ENCODE measurements at places on chromosomes 5 and 9.

- H3K27me3 ChIP-seq = no peaks in the 10 kb centered on the region
- H3K27ac ChIP-seq = no peak overlapping the region
- no peak for DNase-seq
- H3K36me3 ChIP-seq = no peaks in the 10 kb centered on the region
Measured at GRCh38 chr9:90445391-90445790, 197.2 kb downstream of the DIRAS2 start.

- no peak for DNase-seq
- H3K27ac ChIP-seq = no peak overlapping the region
- H3K36me3 ChIP-seq = no peaks in the 10 kb centered on the region
- H3K4me3 ChIP-seq = no peak overlapping the region
- peaks cover 14% of the 10 kb centered on the region for H3K4me1 ChIP-seq
Measured at GRCh38 chr5:32020271-32020670, 153.8 kb downstream of the GOLPH3 start.

GRCh38 chr5:148844433-148845280 lies 18.2 kb downstream of the ADRB2 start:
- H3K4me1 ChIP-seq = no peaks in the 10 kb centered on the region
- no peak overlapping the region for H3K27ac ChIP-seq

DNA sequence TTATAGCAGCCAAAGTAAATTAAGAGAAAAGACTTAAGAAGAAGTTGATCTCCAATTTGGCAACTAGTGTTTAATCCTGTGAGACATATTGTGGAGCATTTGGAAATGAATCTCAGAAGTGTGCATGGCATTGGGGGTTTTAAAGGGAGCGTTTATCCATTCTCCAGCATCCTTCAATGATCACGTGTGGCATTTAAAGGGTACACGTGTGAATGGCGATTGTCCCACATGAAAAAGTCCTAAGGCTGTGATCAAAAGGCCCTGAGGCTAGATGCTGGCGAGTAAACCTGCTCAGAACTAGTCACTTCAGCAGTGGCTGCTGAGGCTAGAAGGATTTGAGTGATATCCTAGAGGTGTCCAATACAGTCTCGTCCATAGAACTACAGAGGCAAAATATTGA lies 315.6 kb upstream of the CDH9 start:
- no peaks in the 10 kb centered on the region for H3K4me1 ChIP-seq
- no peaks in the 10 kb centered on the region for H3K36me3 ChIP-seq
- no peak for DNase-seq
- no peak overlapping the region for H3K27ac ChIP-seq
- no peak overlapping the region for H3K4me3 ChIP-seq

GRCh38 chr9:32502464-32502863 lies 23.5 kb downstream of the RIGI start:
- no peaks in the 10 kb centered on the region for H3K27me3 ChIP-seq
- H3K4me1 ChIP-seq = no peaks in the 10 kb centered on the region
- peaks cover 3% of the 10 kb centered on the region for H3K36me3 ChIP-seq
- DNase-seq = no peak

DNA sequence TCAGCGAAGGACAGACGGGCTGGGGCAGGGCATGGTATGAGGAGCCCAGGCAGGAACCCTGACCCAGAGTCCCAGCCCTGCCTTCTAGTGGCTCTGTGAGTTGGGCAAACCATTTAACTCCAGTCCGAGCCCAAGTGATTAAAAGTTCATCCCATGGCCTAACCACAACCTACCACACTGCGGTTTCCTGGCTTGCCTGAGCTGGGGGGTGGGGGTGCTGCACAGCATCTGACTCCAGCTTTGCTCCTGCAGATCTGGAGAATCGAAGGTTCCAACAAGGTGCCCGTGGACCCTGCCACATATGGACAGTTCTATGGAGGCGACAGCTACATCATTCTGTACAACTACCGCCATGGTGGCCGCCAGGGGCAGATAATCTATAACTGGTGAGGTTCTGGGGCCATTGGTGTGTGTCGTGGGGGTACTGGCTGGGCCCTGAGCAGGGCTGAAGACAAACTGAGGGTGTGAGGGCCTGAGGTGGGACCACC lies 49.0 kb downstream of the STOM start:
- peaks cover 59% of the 10 kb centered on the region for H3K36me3 ChIP-seq
- H3K27me3 ChIP-seq = no peaks in the 10 kb centered on the region
- peak overlapping the region; percentile 83 for H3K27ac ChIP-seq
- H3K4me1 ChIP-seq = peaks cover 70% of the 10 kb centered on the region
- H3K4me3 ChIP-seq = no peak overlapping the region

GRCh38 chr5:126031989-126032716 lies 391.1 kb upstream of the GRAMD2B start:
- no peak overlapping the region for H3K4me3 ChIP-seq
- no peaks in the 10 kb centered on the region for H3K27me3 ChIP-seq
- DNase-seq = peak; percentile 34
- no peaks in the 10 kb centered on the region for H3K4me1 ChIP-seq

GRCh38 chr9:124122813-124123462 lies 111.4 kb downstream of the LHX2 start:
- no peaks in the 10 kb centered on the region for H3K4me1 ChIP-seq
- no peaks in the 10 kb centered on the region for H3K27me3 ChIP-seq
- H3K36me3 ChIP-seq = no peaks in the 10 kb centered on the region
- no peak for DNase-seq

DNA sequence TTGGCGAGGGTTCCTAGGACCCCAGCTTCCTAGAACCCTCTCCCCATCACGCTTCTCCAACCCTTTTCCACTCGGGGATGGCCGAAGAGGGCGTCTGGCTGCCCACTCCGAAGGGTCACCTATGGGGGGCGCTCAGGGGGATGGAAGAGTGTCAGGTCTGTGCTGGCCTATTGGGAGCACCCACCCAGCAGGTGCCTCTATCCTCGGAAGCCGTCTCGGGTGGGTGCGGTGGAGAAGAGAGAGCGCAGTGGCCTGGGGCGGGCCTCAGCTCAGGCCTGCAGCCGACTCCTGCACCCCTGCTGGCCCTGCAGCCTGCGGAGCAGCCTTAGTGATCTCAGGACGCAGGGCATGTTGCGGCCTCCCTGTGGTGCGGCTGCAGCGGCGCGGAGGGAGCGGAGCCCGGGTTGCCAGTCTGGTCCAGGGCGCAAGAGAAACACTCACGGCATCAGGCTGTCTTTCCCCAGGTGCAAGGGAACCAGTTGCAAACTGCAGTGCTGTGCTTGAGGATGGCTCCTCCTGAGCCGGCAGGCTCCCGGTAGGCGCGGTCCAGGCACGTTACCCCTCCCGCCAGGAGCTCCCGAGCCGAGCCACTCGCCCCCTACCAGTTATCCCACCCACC lies 1.5 kb upstream of the IRX2 start:
- no peak for DNase-seq
- no peak overlapping the region for H3K27ac ChIP-seq
- H3K27me3 ChIP-seq = peaks cover 13% of the 10 kb centered on the region
- peaks cover 38% of the 10 kb centered on the region for H3K4me1 ChIP-seq
- H3K36me3 ChIP-seq = no peaks in the 10 kb centered on the region
- H3K4me3 ChIP-seq = peak overlapping the region; percentile 25

DNA sequence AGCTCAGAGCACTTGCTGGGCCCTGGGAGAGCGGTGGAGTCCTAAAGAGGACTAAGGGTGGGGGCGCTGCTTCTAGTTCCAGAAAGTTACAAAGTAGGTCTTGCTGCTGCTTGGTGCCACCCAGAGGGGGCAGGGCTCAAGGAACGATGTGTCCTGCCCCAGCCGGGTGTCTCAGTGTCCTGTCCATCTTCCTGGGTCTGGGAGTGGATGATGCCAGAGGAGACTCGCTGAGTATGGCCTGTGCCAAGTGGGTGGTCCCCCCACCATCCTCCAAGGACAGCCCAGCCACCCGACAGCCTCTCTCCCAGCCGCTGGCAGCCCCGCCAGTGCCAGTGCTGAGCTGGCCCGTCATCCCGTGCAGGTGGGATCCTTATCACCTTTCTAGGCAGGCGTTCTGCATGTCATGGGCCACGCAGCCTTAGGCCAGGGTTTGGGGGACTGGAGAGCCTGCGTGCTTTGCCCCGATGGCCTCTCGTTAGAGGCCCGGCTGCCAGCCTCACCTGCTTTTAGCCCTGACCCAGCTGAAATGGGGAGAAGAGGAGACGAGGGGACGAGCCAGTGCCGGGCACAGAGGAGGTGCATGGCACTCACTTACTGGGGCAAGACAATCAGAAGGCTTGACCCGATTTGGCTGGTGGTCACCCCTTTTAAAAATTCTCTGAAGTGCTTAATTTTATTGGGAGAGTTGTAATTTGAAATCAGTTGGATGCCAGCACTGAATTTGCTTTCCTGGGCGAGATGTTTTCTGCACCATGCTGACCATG lies 5.6 kb downstream of the WNK2 start:
- no peaks in the 10 kb centered on the region for H3K36me3 ChIP-seq
- no peaks in the 10 kb centered on the region for H3K27me3 ChIP-seq
- DNase-seq = no peak
- peaks cover 1% of the 10 kb centered on the region for H3K4me1 ChIP-seq
- H3K4me3 ChIP-seq = no peak overlapping the region
- no peak overlapping the region for H3K27ac ChIP-seq

DNA sequence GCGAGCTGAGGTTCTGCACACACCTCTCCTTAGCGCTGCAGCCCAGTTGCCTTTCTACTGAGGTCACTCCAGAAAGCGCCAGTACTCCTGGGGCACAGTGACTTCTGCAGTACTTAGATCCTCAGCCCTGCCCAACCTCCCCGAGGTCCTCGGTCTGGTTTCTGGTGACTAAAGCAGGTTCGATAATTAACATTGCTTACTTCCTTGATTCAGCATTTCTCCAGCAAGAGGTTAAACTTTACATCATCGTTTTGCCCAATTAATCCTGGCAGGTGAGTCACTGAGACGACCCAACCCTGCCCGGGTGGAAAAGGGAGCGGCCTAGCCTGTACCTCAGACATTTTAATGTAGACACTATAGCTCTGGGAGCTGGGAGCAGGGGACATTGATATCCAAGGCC lies 77.6 kb downstream of the PLAC8L1 start:
- H3K36me3 ChIP-seq = no peaks in the 10 kb centered on the region
- no peak for DNase-seq
- H3K4me1 ChIP-seq = no peaks in the 10 kb centered on the region
- H3K4me3 ChIP-seq = no peak overlapping the region

GRCh38 chr5:4137781-4138180 lies 542.1 kb downstream of the IRX1 start:
- peak; percentile 10 for DNase-seq
- no peaks in the 10 kb centered on the region for H3K27me3 ChIP-seq
- no peak overlapping the region for H3K4me3 ChIP-seq
- no peaks in the 10 kb centered on the region for H3K36me3 ChIP-seq
- no peak overlapping the region for H3K27ac ChIP-seq
- H3K4me1 ChIP-seq = no peaks in the 10 kb centered on the region

- no peaks in the 10 kb centered on the region for H3K36me3 ChIP-seq
- no peak for DNase-seq
- H3K4me3 ChIP-seq = no peak overlapping the region
- H3K27me3 ChIP-seq = no peaks in the 10 kb centered on the region
- H3K27ac ChIP-seq = peak overlapping the region; percentile 21
Measured at GRCh38 chr9:124831642-124832364, 21.5 kb upstream of the WDR38 start.

GRCh38 chr9:6645355-6646292 lies at the start of gene GLDC:
GLDC (minus strand) TSS chr9:6645729; CDS start chr9:6645499, 230 bp downstream.
- H3K4me3 ChIP-seq = no peak within 1 kb of the TSS
- H3K36me3 ChIP-seq = no peaks in the 10 kb centered on the region
- no peak within 1 kb of the TSS for H3K27ac ChIP-seq

DNA sequence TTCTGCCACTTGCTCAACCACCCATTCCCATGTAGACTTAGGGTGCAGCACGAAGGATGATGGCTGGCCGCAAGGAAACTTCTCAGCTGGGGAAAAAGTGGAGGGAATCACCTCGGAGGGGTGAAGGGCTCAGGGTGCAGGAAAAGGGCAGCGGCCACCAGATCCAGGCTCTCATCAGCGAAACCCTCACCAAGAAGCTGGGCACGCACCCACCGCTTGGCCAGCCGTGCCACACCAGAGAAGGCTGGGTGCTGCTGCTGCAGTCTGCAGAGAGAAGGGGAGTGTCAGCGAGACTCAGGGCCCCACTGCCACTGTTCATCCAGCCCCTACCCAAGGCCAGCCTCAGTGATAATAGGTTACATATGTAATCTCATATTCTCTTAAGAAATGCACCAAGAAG lies 8.6 kb downstream of the NOL6 start:
- no peak overlapping the region for H3K27ac ChIP-seq
- no peaks in the 10 kb centered on the region for H3K27me3 ChIP-seq
- no peak for DNase-seq
- H3K4me3 ChIP-seq = no peak overlapping the region
- peaks cover 83% of the 10 kb centered on the region for H3K36me3 ChIP-seq

DNA sequence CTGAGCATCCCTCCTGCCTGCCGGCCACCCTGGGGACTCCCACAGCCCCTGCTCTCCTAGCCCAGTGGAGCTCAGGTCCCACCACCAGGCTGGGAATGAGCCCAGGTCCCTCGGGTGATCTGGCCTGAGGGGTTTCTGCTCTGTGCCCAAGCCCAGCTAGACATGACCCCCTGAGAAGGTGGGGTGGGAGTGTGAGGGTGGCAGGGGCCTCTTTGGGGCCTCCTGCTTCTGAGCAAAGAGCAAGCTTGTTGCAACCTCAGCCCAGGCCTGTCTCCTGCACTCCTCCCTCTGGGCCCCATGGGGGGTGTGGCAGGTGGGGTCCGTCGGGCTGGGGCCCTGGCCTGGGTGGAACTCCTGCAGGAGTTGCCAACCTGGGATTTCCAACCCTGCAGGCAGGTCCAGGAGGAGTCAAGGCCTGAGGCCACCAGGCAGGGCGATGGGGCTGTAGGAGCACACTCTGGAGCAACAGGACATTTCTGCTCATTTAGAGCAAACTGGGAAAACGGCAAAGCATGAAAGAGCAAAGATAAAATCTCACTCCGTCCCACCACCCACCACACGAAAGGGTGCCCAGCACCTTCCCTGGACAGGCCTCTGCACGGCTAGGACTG lies 11.4 kb upstream of the NRARP start:
- H3K27ac ChIP-seq = no peak overlapping the region
- H3K4me1 ChIP-seq = peaks cover 22% of the 10 kb centered on the region

DNA sequence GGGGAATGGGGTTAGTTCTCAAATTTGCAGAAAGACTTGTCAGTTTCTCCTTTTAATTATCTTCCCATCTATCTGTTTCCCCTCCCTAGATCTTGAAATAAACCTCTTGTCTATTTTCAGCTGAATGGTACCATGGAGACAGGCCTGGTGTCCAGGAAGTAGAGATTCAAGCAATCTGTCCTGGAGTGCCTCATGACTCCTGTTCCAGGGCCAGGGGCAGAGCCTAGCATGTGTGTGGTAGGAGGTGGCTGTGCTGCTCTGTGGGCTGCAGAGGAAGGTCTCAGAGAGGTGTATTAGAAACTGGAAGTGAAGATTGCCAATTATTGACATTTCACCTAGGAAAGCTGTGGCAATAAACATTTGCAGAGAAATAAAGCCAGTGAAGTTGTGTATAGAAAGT lies 175.8 kb upstream of the ATP10B start:
- no peaks in the 10 kb centered on the region for H3K4me1 ChIP-seq
- DNase-seq = no peak
- H3K27me3 ChIP-seq = no peaks in the 10 kb centered on the region
- no peak overlapping the region for H3K4me3 ChIP-seq

GRCh38 chr5:32583582-32584232 lies 1.6 kb upstream of the SUB1 start:
- no peak for DNase-seq
- H3K4me3 ChIP-seq = no peak overlapping the region
- no peaks in the 10 kb centered on the region for H3K36me3 ChIP-seq
- no peaks in the 10 kb centered on the region for H3K27me3 ChIP-seq
- H3K4me1 ChIP-seq = peaks cover 9% of the 10 kb centered on the region
